GM19239 (cell line): ENCODE measurements at places on chromosomes 4 and X.

DNA sequence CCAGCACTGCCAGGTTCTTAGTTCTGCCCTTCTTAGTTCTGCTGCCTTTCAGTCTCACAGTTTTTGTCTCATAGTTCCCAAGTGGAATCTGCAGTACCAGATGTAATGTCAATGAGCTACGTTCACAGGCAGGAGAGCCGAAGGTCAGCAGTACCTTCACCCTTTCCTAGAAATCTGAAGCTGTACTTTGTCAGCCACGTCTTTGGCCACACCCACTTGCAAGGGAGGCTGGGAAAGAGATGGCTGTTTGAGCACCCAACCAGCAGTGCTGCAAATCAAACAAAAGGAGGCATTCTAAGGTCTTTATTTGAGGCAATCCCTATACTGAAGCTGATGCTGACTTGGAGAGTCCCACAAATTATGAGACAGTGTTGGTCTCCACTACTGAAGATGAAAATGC is 199.1 kb upstream of the NPY2R start:
- no peak for DNase-seq

DNA sequence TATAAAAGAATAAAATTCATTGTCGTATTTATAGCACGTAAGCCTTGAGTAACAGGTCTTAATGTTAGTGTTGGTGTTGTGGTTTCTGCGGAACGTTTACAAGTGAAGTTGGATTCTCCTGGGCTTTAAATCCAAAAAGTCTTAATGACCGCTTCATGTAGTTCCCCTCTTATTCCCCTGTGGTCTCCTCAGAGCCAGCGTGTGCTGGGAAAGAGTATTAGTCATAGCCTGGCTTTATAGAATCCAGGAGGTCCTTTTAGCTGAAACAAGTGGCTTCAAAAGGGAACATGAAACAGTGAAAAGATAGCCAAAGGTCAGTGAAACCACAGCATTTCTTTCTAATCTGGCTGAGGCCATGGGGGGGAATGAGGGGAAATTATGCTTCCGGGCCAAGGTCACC is 79.1 kb downstream of the CLCN4 start:
- DNase-seq: no peak

- no peak for DNase-seq
Observed at GRCh38 chrX:50211510-50211909, 6.9 kb downstream of the CCNB3 start.

DNA sequence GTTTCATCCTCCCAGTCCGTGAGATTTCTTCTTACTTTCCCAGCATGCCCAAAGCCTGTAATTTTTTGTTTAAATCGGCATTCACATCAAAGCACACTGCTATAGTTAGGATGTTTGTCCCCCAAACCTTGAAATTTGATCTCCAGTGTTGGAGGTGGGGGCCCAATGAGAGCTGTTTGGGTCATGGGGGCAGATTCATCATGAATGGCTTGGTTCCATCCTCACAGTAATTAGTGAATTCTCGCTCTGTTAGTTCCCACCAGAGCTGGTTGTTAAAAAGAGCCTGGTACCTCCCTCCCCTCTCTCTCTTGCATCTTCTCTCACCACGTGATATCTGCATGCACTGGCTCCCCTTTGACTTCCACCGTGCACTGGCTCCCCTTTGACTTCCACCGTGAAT is 40.5 kb upstream of the PGRMC2 start:
- DNase-seq: no peak

GRCh38 chr4:62627671-62628070 is 1427.5 kb downstream of the ADGRL3 start:
- DNase-seq: no peak

GRCh38 chr4:74057588-74057987 is 19.1 kb upstream of the CXCL3 start:
- DNase-seq: no peak

- DNase-seq: no peak
Observed at GRCh38 chrX:130857207-130857606, 45.8 kb downstream of the ENOX2 start.

GRCh38 chr4:16079046-16079445 is 4.8 kb downstream of the PROM1 start:
- no peak for DNase-seq

DNA sequence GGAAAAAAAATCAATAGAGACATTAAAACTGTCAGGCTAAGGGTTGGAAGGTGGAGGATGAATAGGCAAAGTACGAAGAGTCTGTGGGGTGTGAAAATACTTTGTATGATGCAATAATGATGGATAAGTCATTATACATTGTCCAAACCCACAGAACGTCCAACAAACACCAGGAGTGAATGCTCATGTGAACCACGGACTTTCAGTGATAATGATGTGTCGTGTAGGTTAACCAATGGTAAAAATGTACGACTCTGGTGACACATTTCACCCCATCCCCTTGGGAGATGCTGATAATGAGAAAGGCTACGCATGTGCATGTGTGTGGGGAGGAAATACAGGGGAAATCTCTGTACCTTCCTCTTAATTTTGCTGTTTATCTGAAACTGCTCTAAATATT is 665.2 kb downstream of the FAT4 start:
- DNase-seq: no peak

DNA sequence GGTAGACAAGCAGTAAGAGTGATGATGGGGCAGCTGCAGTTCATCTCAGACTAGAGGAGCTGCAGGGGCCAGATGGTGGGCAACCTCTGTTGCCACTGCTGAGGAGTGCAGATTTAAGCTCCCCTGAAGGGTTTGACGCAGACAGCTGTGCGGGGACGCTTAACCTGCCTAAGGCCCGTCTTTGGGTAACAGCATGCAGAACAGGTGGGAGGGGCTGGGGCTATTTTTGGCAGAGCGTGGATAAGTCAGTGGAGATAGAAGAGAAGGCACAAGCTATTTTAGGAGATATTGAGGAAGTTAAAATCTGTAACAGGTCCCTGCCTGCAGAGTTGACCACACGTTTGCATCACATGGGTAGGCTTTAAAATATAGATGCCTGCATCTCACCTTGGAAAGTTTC is 10.5 kb downstream of the CD99 start:
- DNase-seq: no peak

DNA sequence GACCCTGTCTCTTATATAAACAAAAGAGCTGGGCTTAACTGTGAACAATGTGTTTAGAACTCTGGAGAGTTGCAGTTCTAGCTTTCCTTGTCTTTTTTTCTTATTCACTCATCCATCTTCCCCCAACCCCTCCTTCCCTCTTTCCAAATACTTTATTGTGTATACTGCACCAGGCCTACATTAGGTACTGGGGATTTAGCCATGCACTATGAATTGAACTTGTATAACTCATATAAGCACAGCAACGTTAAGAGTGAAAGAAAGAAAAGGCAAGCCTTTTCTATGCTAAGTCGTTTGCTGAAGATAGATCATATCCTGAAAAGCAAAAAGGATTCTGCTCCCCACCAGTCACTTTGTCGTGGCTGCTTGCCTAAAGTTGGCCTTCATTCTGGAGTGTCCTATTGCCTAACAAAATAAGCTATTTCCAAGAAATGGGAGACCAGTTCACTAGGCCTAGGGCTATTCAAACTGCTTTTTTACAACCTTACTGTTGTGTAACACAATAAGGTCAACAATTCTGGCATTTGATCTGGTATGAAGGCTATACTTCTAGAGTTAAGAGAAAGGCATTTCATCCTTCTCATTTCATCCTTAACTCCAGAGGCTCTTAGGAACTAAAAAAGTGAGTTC is 32.2 kb downstream of the CCNI start:
- no peak for DNase-seq

DNA sequence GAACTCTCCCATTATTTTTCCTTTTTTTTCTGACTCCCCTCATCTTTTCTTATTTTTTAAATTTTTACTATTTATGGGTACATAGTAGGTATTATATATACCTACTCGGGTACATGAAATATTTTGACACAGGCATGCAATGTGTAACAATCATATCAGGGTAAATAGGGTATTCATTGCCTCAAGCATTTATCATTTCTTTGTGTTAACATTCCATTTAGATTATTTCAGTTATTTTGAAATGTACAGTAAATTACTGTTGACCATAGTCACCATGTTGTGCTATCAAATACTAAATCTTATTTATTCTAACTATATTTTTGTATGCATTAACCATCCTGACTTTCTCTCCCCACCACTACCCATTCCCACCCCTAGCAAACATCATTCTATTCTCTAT is 33.8 kb upstream of the SLIT2 start:
- no peak for DNase-seq

- no peak for DNase-seq
Observed at GRCh38 chrX:138794246-138794645, 82.7 kb upstream of the FGF13 start.

DNA sequence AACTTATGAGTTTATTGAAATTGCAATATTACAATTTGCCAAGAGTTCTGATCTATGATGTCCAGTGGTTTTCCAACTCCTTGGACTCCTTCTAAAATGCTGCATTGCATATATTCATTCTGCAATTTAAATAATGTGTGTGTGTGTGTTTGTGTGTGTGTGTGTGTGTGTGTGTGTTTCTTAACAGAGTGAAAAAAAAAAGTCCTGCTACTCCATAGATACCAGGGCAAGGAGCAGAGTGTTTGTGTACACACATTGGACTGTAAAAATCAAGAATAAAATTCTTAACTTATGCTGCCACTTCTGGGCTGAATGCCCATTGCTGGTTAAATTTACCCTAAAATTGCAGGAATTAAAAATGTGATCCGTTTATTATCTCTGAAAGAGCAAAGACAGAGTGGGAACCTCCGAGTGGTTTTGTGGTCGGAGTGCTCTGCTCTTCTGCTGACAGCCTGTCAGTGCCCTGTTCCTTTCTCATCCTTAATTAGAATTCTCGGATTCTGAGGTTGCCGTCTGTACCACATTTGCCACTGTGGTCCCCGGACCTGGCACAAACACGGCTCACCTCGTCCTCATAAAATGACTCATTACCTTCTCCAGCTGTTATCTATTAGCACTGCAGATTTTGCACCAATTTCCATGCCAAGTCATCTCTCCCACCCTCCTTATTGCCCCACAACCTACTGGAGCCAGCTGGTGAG is 355.5 kb downstream of the KCNIP4 start:
- no peak for DNase-seq

- no peak for DNase-seq
Observed at GRCh38 chr4:1033840-1034551, 22.6 kb downstream of the FGFRL1 start.

GRCh38 chr4:188161167-188161566 is 21.9 kb downstream of the TRIML1 start:
- DNase-seq: no peak

- DNase-seq: no peak
Observed at GRCh38 chr4:114304046-114304445, 294.6 kb upstream of the UGT8 start.

GRCh38 chr4:45989775-45990174 is 134.1 kb downstream of the GABRG1 start:
- no peak for DNase-seq

DNA sequence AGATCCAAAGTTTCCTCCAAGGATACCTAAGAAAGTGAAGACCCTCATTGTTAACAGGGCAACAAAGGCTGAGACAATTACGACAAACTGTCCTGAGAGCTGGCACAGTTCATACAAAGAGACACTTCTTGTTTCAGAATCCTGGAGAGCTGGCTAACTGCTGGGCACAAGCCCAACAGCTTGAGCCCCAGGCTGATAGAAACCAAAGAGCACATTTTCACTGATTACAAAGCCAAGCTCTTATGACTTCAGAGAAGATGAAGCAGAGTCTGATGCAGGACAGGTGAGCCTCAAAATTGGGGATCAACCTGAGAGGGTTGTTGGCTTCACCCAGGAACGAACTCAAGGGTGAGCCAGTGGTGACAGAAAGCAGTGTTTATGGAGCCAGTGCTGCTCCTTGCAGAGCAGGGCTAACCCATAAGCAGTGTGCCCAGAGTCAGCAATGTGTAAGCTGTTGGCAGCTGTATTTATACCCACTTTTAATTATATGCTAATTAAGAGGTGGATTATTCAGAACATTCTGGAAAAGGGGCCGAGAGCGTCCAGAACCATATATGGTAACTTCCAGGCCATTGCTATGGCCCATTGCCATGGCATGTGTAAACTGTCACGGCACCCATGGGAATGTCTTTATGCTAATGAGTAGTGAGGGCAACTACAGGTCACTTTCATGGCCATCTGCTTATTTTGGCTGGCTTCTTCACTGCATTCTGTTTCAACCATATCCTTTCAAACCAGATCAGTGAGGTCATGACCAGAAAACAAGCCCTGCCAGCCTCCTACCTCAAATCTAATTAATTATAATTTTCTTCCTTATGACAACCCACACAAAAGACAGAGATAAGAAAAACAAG is 183.7 kb downstream of the EVC2 start:
- DNase-seq: no peak

DNA sequence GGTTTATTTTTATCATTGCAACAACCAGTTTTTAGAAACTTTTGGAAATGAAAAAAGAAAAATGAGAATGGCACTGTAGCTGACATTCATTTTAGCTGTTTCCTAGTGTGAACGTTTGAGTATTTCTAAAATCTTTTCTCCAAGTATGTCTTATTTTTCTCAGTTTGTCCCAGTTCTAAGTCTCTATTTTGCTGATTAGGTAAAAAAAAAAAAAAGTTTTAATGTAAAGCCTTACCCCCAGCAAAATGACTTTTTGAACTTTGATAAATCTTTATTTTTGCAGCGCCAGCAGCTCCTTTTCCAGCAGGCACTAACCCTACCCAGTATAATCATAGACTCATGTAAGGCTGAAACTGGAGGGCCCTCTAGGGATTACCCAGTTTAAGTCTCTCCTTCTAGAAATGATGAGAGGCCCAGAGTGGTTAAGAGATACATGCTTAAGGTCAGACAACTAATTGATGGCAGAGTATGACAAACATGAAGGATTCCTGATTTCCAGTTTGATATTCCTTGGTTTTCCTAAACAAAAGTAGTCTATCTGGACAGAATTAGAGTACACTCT is 84.3 kb upstream of the SLC4A4 start:
- DNase-seq: no peak

DNA sequence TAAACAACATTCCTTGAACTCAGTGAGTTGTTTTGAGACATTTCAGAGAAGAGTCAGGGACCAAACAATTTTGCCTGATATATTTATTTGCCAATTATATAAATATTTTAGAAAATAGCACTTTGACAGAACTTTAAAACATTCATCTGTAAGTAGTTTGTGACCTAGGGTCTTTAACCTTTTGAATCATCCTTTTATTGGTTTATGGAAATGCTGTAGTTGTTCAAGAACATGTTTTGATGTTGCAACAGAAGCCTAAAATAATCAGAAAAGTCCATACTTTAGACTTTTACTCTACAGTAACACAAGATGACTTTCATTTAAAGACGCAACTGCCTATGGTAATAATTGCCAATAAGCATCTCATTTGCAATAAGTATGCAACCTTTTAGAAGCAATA is 43.0 kb downstream of the CXCL1 start:
- DNase-seq: no peak

GRCh38 chr4:122796801-122797404 is 29.7 kb upstream of the FGF2 start:
- DNase-seq: no peak

DNA sequence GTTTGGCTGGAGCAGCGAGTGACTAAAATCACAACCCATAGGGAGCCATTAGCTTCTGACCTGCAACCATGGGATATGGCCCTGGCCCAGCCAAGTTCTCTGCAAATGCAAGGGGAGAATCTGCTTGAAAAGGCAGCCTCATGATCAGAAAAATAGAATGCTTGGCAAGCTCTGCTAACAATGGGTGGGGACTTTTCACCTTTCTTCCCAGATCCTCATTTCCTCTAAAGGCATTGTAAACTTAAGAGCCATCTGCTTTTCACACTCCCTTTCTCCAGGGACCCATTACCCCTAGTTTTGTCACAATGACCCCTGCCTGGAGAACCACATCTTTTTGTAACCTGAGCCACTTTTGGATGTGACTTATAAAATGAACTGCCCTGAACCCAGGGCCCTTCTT is 104.3 kb downstream of the PARM1 start:
- DNase-seq: no peak
